Tongue (tissue), 3 donors: ENCODE measurements at places on chromosomes 6 and 20. TPM values are rescaled to one million over a fixed set of nuclear protein-coding genes. Genes with fewer than 3 reads are reported as not detected.

The FAM83C gene
- total RNA-seq: 2.2 TPM

The SASH1 gene
- 91.9 TPM for total RNA-seq

DNA sequence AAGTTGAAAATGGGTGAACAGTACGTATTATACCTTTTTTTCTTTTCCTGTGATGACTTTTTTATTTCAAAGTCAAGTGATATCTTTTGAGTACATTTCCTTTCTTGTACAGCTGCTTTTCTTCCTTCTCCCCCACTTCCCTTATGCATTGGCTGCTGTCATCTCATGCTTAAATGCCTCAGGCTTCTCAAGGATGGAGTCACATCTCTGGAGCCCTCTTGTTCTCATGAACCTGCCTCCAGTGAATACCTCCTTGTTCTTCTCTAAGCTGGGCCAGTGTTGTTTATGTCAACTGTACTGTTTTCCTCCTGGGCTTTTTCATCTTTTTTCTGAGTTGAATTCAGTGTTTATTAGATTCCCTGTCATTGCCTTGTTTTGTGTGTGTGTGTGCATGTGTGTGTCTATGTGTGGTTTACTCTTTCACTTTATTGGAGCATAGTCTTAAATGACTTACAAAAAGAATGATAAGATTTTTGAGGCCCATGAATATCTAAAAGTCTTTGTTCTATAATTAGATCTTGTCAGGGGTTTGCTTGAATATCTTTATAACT lies 23.6 kb downstream of the STXBP5 start:
- DNase-seq: no peak

The CAPN11 gene
- 0.72 TPM for total RNA-seq

The ZSCAN23 gene
- total RNA-seq: 7.3 TPM

DNA sequence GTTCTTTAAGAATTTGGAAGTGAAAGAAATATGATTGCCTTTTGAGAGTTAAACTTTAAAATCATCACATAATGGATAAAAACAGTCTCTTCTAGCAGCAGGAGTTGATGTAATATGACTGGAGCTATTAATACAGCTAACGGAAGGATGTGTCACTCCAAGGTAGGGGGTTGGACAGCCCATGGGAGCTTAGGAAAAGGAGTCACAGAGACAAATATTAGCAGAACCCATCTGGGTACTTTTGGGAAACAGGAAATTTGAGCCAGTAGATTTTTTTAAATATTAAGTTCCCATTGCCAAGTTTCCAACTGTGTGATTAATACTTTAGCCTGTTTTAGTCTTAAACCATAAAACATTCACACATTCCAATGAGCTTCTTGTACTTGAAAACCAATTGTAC lies 164.7 kb upstream of the RIMS1 start:
- peak; percentile 5 for DNase-seq

- no peak for DNase-seq
Measured at GRCh38 chr6:14290772-14291330, 173.3 kb downstream of the CD83 start.

DNA sequence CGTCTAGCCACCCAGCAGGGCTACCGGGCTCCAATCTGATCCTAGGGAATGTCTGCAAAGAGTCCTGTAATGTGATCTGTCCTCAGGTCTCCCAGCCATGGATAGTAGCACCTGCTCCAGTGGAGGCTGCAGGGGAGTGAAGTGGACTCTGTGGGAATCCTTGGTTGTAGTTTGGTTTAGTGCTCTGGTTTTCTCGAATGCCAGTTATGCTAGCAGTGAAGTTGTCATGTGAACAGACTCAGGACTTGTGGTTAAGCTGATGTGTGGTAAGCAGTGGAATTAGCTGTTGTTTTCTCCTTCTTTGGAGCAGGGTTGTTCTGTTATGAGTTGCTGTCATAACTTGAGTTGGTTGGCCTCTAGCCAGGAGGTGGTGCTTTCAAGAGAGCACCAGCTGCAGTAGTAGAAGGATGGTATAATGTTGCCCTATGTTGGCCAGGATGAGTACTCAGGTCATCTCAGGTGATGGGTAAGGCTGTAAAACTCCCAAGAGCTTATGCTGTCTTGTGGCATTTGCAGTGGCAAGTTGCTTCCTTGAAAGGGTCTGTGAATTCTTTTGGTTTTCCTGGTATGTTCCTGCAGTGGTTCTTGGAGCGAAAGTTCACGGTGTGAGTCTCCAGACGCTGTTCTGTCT lies 390.2 kb downstream of the UTRN start:
- peak; percentile 73 for DNase-seq

DNA sequence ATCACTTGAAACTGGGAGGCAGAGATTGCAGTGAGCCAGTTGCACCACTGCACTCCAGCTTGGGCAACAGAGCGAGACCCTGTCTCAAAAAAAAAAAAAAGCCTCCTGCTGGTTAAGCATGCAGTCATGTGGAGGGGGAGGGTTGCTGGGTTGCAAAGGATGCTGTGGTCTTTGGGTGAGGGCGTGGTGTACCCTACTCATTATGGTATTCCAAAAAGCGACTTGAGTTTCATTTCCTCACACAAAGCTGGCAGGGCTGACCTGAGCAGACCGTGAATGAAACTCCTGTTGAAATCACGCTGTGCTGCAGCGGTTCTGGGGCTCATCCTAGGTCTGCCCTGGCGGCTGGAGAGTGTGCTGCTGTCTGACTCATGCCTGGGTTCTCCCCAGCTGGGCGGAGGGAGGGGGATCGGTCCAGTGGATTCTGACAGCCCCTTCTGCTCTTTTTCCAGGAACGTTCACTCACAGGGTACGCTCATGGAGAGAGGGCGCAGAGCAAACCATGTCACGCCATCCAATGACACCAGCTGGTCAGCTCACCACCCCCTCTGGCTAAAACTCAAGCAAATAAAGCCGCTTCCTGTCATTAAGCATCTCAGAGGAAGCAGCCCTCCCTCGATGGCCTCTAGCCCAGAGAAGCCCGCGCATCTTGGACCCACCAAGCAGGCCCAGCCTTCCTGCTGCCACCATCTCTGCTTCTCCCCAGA lies 166.2 kb downstream of the SCML4 start:
- DNase-seq: peak; percentile 82

DNA sequence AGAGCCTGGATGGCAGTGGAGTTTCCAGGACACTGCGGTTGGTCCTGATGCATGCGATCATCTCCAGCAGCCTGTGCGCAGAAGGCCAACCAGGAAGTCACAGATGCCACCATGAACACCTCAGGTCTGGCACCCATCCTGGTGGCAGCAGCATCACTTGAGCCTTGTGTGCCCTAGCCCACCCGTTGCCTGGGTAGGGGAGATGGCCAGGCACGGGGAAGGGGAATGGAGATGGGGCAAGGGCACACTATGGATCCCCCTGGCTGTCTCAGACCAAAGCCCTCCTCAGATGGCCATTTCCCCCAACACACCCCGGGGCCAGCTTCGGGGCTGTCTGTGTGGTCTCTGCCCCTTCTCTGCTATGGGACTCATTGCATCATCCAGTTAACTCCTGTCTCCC lies 58.3 kb downstream of the GNAS-AS1 start:
- DNase-seq: no peak

- no peak for DNase-seq
Measured at GRCh38 chr6:154458565-154459470, 51.7 kb downstream of the CNKSR3 start.

The PIM1 gene
- total RNA-seq: 34.1 TPM

DNA sequence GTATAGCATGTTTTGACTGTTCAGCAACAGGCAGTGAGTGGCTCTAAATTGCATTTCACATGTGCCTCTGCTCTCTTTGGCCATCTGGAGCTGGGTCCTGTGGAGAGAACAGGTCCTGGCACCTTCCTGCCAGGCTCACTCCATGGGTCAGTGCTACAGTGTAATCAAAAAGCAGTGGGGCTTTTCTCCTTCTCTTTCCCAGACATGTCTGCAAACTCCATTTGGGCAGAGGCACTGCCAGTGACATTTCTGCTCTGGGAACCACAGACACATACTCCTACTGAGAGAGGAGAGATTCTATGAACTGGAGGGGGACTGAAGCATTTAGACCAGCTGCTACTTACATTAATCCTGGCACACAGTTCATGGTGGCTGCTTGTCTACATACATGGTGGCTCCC lies 68.3 kb upstream of the TRAF3IP2 start:
- DNase-seq: peak; percentile 64

DNA sequence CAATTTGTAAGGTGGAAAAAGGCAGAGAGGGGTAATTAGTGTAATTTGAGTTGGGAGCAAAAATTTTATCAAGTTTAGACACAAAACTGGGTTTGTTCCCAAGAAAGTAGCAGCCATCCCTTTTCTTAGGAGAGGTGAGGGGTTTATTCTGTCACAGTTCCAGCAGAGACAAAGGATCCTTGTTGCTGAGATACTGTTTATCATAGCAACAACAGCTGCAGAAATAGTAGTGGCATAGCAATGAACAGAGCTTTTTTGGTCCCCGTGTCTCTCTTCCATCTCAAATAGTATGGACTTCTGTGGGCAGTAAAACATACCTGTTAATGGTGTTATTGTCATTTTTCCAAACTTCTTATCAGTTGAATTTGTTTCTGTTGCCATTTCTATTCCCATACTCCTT lies 23.9 kb downstream of the ZKSCAN8 start:
- DNase-seq: peak; percentile 40

DNA sequence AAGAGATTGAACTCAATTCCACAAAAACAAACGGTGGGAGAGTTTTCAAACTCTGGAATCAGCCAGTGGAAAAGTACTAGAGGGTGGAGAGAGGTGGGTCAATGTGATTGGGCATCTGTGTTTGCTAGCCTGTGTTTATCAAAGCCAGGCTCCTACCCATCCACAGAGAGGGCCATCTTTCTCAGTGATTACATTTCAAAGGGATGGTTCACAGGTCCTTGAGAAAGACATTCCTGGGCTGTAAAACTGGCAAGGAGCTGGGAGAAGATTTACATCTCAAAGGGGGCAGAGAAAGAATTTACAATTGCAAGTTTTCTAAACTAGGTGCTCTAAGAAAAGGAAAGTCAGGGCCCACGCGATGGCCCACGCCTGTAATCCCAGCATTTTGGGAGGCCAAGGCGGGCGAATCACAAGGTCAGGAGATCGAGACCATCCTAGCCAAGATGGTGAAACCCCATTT lies 146.8 kb upstream of the UST start:
- DNase-seq: no peak

- no peak for DNase-seq
Measured at GRCh38 chr6:166595949-166596348, 9.5 kb upstream of the RAMACL start.

GRCh38 chr6:124858564-124858963 lies 103.7 kb upstream of the RNF217 start:
- no peak for DNase-seq

GRCh38 chr6:142551274-142551811 lies 249.5 kb downstream of the ADGRG6 start:
- DNase-seq: peak; percentile 51
